ENCODE measurements at places on chromosomes 2 and 18.

DNA sequence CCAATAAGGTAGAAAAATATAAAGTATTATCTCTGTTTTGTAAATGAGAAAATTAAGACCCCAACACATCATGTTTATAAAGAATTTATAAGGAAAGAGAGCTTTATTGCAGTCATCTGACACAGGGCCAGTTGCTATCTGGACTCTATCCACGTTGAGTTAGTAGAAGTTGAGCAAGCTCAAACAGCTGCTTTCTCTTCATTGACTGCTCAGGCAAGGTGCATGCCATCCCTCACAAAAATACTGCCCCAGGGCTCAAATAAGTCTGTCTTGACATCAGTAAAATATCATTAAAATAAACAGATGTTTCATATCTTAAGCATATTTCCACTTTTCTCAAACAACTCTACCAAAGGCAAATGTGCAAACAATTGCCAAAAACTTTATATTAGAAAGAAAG, 14.8 kb downstream of the COL5A2 start:
- no peak for DNase-seq

DNA sequence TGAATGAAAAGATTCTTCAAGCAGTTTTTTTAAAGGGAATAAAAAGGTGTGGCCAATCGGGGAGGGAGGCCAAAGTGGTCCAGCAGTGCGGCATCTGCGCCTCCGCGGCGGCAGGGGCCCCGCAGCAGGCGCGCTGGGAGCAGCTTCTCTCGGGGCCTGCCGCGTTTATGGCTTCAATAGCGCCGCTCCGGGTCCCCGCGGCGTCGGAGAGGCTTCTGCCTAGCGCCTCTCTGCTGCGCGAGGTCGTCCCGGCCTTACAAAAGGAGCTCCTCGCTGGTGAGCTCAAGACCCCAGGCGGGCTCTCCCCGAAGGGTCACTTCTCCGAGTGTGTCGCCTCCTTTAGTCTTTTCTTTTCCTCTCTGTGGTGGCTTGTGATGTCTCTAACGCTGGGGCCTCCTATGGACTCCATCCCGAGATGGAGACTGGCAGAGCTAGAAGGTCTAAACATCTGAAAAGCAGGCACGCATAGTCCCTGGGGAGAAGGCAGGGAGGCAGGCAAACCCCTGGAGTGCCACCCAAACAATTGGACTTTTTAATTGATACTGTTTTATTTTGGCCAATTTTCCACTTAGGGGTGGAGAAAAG, 67.1 kb downstream of the SUMO1 start:
- DNase-seq: no peak

- no peak for DNase-seq
Measured at GRCh38 chr2:159891917-159892730, 94.1 kb upstream of the CD302 start.

- DNase-seq: no peak
Measured at GRCh38 chr2:232927032-232927792, 57.1 kb downstream of the SNORC start.

DNA sequence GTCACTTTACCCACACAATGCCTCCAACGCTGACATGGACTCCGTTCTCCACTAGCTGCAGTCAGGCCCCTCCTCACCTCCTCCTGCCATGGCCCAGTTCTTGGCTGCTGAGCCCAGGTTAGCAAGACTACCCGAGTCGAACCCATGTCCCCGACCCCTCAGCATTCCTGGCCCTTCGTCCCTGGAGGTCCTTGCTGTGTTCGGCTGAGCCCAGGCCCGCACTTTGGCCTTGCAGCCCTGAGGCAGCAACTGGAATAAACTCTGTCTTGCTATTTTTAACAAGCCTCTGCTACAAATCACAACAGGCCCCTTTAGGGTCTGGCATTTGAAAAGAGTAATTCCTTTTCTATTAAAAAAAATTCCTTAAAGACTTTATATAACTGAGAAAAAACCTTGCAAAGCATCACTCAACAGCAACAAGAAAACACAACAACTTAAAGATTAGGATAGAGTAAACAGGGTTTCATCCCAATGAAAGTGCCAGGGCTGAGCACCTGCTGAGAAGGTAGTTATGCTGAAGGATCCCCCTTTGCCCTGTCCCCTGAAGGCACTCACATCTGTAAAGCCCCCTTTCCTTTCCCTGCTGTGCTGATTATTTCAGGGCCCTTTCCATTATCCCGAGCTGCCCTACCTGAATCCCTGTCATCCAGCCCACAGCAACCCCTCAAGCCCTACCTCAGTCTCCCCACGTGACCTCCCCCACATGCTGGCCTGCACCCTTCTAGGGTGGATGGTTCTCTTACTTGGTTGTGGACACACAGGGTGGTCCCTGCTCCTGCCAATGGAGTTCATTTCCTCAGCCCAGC, 120.0 kb upstream of the SNTG2 start:
- DNase-seq: no peak

DNA sequence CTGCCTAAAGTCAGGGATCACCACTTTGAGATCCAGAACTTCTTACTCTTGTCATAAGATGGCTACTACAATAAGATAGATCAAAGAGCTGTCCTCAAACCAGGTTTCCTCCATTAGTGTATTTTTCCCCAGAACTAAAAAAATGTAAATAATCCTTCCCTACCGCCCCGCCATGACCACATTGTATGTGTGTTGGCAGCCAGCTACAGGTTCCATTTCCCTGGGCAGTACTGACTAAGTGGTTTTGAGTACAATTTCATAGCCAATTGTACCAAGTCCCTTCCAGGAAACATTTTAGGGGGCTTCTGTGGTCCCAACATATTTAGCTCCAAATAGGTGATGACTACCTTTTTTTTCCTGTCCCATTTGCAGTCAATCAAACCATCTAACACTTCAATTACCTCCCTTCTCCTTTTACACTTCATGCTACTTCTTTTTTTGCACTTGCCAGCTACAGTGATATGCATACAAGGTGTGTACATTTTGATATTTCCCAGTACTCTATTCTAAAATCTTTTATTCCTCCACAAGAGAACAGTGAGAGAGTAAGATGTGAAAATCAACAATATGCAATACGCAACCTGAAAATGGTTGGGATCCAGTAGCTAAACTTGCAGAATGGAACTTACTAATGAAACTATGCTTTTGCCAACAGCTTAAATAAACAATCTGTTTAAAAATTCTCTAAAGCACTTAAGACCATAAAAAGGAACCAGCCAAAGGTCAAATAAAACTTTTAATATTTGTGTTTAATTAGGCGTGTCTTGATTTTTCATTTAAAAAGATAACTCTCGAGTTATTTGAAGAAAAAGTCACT, 3.9 kb downstream of the PUM2 start:
- no peak for DNase-seq

DNA sequence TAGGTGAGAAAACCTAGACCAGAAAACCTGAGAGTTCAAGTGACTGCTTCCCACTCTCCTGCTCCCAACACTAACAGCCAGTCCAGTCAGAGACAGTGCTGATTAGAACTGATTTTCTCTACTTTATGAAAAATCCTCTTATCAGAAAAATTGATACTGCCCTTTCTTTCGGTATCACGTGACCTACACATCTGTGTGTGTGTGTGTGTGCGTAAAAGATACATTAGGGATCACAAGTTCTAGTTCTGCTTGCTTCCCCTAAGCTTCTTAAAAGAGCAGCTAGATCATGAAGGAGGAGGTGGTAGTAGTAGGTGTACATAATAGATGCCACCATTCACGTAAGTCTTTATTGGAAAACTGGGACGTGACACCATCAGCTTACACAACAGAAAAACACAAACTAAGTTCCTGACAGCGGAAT, 1.5 kb downstream of the ARL5A start:
- no peak for DNase-seq

- DNase-seq: no peak
Measured at GRCh38 chr18:24209558-24209957, 70.7 kb downstream of the CABYR start.

DNA sequence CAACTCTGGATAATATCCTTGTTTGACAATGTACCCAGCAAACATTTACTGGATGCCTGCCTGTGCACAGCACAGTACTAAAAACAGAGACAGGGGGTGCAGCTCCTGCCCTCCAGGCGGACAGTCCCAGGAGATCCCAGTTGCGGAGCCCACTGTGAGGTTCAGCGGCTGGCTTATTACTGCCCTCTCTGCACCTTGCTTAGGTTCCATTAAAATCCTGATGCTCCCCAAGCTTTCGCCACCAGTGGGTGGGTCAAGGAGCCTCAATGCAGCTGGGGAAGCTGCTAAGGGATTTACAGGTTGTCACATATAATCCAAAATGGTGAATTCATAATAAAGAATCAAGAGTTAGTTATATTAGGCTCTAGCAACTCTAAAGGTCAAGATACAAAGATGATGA, 38.3 kb downstream of the CRACDL start:
- DNase-seq: no peak

DNA sequence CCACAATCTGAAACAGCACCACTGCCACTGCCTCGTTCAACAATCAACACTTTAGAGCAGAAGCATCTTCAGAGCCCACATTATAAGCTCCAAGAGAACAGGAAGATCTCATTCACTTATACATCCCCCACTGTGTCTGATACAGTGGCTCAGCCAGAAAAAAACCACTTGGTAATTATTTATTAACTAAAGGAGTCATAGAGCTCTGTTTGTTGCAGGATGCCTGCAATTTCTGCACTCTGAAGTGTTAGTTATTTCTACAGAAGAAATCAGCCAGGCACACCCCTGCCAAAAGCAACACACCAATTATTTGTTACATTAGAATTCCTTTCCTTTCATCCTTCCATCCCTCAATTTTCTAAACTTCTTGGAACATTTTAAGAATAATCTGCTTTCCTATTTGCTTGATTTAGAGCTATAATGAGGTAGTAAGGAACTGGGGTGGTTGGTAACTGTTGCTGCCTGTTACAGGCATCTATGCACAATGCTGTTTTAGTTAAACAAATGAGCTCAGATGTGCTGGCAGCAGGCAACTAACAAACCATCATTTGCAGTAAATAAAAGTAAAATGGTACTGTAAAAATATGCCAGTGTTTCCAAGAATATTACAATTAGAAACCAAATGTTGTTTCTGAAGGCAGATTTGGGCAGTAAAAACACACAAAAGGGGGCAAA, 59.9 kb downstream of the DYM start:
- DNase-seq: no peak

GRCh38 chr2:232230560-232230959, 148.0 kb upstream of the ALPP start:
- no peak for DNase-seq

DNA sequence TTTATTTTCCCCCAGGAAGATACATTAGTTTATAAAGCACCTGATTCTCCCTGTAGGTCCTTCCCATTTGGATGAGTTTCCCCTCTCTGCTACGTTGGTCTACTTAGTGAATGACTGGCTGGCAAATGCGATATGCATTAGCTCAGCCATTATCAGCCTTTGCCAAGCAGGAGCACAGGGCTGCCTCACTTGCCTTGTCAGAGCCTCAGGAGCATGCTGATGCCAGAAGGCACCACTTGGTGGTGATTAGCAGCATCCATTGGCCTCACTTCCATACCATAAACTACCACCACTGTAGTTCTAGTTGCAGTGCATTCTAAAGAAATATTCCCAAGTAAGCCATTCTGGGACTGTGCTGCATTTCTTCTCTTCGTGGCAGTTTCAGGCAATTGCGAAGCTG, 442.8 kb upstream of the CHST9 start:
- no peak for DNase-seq

DNA sequence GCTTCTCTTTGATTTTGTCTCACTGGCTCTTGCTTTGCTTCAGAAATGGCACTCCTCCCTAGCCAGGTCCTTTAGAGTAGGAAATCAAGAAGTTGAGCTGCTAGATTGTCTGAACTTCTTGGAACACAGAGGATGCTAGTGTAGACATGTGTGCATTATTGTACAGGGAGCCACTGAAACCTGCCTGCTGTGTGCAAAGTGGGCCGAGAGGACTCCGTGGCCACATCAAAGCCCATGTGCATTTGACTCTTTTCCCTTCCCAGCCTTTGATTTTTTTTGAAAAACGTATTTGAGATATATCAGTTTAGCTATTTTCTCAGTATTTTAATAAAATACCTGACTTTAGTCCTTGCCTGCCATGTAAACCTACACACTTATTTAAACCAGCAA, 83.1 kb downstream of the TMEM247 start:
- no peak for DNase-seq

DNA sequence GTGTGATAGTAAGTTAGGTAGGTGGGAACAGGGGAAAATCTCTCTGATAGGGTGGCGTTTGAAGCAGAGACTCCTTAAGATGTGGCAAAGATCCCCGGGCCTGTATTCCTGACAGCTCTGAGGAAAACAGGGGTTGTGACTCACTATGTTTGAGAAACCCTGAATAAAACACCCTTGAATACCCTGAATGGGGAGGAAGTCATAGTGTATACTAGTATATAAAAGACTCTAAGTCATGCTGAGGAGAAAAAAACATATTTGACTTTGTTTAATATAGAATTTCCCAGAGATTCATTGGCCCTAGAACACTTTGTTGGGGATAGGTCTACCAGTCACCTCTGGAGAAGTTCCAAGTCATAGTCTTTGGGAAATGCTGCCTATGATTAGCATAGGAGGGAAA, 590.9 kb downstream of the IRS1 start:
- DNase-seq: no peak

- DNase-seq: no peak
Measured at GRCh38 chr2:83528767-83529166, 930.3 kb downstream of the SUCLG1 start.

DNA sequence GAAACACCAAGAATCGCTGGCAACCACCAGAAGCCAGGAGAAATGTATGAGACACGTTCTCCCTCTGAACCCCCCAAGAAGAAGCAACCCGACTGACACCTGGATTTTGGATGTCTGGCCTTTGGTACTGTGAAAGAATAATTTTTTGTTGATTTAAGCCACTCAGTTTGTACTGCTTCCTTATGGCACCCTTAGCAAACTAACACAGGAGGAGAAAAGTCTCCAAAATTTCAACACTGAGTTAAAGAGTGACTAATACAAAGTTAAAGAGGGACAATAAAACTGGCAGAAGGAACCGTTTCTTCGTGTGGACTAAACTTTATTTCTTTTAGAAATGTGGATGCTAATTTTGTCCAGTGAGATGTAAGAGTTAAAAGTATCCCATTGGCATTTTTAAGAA, 660.9 kb upstream of the LINC00305 start:
- no peak for DNase-seq

DNA sequence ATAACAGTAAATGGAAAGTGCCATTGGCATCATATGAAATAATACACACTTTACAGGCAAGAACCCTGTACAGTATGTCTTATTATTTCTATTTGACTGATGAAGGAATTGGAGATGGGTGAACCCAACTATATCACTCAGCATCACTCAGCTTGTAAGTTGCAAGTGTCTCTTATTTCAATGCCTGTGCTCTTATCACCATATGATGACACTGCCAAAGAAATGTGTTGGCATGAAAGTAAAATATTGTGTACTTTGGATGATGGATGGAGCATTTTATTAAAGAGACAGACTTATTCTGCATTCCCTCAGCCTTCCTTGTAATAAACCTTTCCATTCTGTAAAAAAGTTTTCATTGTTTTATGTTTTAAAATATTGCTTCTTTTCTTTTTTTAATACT, 927.5 kb upstream of the VRK2 start:
- no peak for DNase-seq

DNA sequence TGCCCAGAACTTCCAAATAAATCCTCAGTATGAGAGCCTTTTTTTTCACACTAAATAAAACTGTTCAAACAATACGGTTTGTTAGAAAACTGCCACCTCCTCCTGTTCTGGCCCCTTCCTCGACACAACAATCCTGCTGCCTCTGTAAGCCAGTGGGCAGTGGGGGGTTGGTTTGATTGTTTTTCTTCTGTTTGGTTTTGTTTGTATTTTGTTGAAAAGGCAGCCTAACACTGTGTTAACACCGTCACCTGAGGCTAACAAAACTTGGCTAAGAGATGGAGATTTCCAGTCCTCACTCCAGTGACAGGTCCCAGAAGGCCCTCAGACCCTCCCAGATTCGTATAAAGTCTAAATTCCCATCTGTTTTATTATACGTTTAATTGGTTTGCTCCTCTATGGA, 402.1 kb downstream of the ZNF521 start:
- no peak for DNase-seq

- no peak for DNase-seq
Measured at GRCh38 chr2:218008060-218009040, 5.6 kb upstream of the TNS1 start.

All from stimulated activated CD8-positive, alpha-beta memory T cell treated with anti-CD3 and anti-CD28 coated beads, Interleukin-12 subunit alpha, Interleukin-12 subunit beta, amount 100 ng/mL, for 1 hour (primary cell).